NCI-H1417 (cell line): ENCODE measurements at places on chromosomes 6 and 20.

DNA sequence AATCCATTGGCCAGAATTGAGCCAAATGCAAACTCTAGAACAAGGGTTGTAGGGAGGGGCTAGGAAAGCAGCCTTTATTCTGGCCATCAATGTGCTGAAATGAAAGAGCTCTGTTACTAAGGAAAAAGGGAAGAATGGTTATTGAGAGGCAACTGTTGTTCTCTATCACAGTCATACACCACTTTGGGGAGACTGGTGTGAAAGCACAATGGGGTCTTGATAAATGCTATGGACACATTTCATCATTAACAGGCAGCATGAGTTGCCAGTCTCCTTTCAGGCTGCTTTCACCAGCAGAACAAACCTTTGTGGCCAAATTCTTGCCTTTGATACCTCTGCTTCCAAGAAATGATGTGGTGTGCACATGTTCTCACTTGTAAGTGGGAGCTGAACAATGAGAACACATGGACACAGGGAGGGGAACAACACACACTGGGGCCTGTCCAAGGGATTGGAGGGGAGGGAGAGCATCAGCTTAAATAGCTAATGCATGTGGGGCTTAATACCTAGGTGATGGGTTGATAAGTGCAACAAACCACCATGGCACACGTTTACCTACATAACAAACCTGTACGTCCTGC lies 86.2 kb downstream of the CDS2 start:
- DNase-seq: no peak

DNA sequence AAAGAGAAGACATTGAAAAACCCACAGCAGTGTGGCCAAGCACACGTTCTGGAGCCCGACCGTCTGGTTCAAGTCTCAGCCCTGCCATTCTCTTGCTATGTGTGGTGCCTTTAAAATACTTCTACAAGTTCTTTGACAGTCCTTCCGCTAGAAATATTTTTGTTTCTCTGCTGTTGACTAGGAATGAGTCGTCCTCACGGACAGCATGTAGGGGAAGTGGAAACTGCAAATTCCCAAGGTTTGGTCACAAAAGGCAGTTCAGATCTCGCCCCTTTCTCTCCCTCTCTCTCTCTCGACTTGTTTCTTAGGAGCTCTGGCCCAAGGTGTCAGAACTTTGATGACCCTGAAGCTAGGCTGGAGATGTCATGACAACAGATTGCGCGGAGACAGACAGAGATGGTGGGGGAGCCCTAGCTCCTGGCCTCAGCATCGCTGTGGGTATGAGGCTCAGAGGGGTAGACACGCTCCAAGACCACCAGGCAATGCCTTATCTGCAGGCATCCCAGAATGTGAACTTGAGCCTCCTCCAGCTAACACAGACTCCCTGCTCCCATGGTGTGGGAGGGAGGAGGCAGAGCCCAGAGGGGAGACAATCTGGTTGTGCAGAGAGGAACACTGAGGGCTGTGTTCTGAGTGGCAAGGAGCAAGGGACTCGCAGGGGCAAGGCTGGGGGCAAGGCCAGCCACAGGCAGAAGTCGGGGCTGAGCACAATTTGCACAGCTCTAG lies 368.9 kb upstream of the SULF2 start:
- no peak for DNase-seq

- no peak for DNase-seq
Measured at GRCh38 chr6:31945507-31946369, at the start of gene CFB. TSS of gene CFB (plus strand) at chr6:31946095. CDS start at chr6:31946222, 127 bp downstream.

DNA sequence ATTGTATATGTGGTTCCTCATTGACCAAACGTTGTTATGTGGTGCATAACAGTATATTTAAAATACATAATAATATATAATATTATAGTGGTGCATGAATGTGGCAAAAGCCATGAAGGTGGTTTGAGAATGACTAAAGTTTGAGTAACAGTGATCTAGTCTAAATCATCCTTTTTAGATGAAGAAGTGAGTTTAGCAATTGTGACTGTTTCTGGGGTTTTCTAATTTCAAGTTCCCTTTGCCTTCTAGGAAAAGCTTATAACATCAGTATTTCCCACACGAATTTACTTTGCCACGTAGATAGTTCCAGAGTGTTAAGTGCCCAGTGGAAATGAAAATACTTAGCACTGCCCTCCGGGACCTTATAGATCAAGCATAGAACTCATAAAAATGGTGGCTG lies 40.9 kb downstream of the ARFGEF2 start:
- no peak for DNase-seq

GRCh38 chr20:3334156-3334943 lies 73.1 kb downstream of the DNAAF9 start:
- no peak for DNase-seq

DNA sequence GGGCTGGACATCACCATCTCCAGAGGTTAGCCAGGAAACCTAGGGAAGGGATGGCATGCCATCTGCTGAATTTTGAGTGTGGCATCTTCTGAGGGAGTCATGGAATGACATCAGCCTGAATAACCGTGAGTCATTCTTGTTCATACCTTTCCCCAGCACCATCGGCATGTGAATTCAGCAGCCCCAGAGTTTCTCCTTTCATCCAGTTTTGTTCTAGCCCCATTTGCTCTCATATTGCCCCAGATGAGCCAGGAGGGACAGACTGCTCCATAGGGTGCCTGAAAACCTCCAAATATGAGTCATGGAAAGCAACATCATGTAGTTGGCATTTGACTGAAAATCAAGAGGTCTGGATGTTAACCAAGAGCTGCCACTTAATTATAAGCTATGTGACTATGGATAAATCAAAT lies 219.2 kb upstream of the SGK1 start:
- DNase-seq: no peak

DNA sequence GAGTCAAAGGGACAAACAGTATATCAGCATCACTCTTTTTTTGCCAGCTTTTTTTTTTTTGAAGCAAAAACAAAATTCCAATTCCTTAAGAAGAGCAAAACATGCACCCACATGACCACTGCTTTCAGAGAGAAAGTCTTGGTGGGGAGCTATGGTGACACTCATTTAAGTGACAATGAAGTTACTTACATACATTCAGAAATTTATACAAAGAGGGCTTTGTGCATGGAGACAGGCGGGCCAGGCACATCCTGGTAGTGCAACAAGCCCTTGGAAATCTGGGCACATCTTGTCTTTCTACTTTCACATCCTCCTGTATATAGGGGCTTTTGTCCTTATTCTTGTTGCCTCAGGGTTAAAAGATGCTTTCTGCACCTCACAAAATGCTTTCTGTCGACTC lies 55.9 kb downstream of the IL22RA2 start:
- no peak for DNase-seq
